GM13976 (cell line): ENCODE measurements at places on chromosomes 12 and 14.
A peak's percentile ranks its signal among the peaks of the same experiment; 100 is the strongest.

DNA sequence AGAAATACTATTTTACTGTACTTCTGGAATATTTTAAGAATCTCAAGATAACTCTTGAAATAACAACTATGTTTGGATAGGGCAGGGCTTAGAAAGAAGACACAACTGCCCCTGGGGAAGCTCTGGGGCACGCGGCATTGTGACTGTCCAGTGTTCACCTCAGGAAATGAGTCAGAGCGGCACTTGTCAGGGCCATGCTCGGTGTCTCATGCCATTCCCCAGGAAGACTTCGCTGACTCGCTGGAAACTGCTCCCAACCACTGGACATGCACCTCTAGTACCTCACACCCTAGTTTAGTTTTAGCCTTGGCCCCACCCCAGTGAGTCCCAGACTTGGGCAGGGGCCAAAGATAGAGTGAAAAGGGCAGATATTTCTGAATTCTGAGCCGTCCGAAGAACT is 192.0 kb downstream of the TTC7B start:
- no peak for DNase-seq

DNA sequence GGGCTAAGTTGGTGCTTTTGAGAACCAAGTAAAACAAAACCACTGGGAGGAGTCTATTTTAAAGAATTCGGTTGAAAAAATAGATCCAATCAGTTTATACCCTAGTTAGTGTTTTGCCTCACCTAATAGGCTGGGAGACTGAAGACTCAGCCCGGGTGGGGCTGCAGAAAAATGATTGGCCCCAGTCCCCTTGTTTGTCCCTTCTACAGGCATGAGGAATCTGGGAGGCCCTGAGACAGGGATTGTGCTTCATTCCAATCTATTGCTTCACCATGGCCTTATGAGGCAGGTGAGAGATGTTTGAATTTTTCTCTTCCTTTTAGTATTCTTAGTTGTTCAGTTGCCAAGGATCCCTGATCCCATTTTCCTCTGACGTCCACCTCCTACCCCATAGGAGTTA is 1.8 kb upstream of the RAB5B start:
- DNase-seq: no peak

DNA sequence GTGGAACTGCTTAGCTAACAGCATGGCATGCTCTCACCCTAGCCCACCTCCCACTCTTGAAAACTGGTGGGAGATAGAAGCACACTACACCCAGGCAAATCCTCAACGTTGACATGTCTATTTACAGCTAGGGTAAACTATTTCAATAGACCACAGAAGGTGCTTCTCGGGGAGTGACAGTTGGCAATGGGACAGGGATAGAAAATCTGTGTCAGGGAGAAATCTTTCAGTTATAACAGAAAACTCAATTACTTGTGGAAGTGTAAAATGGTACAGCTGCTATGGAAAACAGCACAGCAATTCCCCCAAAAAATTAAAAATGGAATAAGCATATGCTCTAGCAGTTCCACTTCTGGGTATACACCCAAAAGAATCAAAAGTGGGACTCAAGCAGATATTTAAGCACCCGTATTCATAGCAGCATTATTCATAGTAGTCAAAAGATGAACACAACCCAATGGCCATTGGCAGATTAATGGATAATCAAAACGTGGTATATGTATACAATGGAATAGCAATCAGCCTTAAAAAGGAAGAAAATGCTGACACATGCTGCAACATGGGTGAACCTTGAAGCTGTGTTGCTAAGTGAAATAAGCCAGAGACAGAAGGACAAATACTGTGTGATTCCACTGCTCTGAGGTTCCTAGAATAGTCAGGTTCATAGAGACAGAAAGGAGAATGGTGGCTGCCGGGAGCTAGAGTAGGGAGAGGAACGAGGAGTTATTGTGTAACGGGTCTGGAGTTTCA is 92.5 kb downstream of the STAB2 start:
- DNase-seq: no peak

GRCh38 chr12:80512781-80513180 is 68.7 kb downstream of the PTPRQ start:
- DNase-seq: no peak

GRCh38 chr14:71142375-71143038 is 235.2 kb downstream of the PCNX1 start:
- DNase-seq: peak; percentile 53
